HFFc6 (cell line): ENCODE measurements at places on chromosomes 1 and 21. TPM values are rescaled to one million over a fixed set of nuclear protein-coding genes. Genes with fewer than 3 reads are reported as not detected.

- DNase-seq, result no peak
These were observed 1.7 kb upstream of the MRPS15 start for GRCh38 chr1:36465731-36466369.

- DNase-seq, result peak; percentile 19
These were observed 20.9 kb upstream of the HSPA13 start for GRCh38 chr21:14403681-14404318.

DNA sequence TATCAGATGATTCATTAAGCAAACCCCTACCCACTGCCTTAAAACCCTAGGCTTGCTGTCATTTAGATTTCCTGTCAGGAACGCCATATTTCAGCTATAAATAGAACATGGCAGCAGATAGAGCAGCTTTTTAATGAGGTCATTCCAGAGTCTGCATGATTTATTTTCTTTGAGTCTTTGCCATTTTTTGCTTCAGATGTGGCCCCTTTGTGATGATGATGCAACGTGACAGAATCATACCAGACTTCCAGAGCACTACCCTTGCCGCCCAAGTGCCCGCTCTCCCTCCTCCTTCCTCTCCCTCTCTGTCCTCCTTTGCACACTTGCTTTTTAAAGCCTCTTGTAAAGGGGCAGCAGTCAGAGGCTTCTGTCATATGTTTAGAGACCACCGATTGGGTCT, 55.5 kb upstream of the TRIM67 start:
- DNase-seq, result peak; percentile 62

DNA sequence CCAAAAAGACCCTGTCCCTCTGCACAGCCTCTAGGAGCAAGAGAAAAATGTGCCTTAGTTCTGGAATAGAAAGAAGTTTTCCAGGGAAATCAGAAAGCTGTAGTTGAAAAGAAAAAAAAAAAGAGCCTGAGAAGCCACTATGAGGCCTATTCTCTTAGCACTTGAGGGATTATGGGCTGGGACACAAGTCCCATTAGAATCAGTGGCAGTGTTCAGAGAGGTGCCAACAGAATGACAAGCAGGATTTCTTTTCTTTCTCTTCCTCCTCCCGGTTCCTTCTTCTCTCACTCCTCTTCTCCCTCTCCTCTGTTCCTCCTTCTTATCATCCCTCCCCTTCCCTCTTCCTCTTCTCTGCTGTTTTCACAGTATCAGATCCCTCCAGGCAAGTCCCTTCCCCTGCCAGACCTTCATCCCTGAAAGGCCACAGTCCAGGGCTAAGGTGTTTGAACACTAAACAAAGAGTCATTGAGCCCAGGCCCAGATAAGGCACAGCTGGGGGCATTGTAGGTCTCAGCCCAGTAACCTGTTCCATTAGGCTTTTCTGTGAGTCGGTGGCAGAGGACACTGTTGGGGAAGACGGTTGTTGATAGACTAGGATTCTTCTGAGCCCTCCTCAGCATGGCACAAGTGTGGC, 64.7 kb upstream of the LPGAT1 start:
- no peak for DNase-seq

- DNase-seq, result no peak
These were observed 110.1 kb downstream of the POU2F1 start for GRCh38 chr1:167330601-167331293.

GRCh38 chr1:94947437-94947836, 20.5 kb upstream of the CNN3 start:
- DNase-seq, result peak; percentile 81

GRCh38 chr1:20255666-20256065, 35.0 kb upstream of the VWA5B1 start:
- DNase-seq, result peak; percentile 41

GRCh38 chr1:237814319-237814924, 76.3 kb downstream of the ZP4 start:
- DNase-seq, result no peak

DNA sequence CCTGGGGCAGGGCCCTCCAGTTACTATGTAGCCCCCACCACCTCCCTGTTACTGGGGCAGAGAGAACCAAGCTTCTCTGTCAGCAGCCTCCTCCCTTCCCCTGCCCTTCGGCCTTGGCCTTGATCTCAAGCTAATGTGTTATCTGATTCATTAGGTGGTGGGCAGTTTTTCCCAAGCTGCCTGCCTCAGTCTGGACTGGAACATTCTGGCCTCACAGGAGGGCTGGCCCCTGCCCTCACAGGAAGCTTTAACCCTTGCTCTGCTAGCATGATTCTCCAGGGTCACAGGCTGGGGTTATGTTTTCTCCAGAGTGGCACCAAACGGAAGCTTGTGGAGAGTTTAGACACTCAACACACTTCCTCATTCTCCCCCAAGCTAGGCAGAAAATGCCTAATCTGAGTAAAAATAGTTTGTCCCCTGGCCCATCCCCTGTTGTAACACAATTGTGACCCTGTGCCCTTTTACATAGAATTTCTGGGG, 37.2 kb upstream of the SLC6A9 start:
- DNase-seq, result no peak

GNG4 gene
- total RNA-seq, result 1.6 to 3.0 TPM (median 2.9 TPM) in 3 replicates

KISS1 gene
- 2.2 to 3.3 TPM (median 2.6 TPM) in 3 replicates for total RNA-seq
